ENCODE measurements at places on chromosomes 12 and 14.

DNA sequence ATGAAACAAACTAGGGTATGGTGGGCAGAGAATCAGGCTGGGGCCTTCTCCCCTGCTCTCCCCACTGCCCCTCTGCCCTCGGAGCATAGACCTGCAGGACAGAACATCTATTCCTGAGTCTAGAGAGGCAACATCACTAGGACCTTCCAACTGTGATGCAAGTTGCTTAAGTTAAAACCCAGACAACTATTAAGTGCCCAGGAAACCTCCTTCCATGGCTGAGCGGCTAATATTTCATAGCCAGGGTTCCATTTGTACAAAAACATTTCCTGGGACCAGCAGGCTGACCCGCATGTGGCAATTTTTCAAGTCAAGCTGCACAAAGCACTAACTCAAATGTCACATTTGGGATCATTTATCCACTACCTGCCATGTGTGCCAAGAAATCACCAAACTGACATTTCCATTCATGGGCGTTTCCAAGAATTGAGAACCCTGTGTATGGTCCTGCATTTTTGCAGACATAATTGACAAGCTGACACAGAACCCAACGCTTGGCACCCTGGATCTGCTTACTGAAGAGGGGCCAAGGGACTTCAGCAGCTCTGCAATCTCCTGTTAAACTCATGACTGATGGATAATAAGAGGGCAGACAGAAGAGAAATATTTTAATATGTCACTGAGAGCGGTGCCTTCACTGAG, 32.7 kb downstream of the NT5DC3 start:
- no peak for DNase-seq

- DNase-seq, result no peak
Measured at GRCh38 chr12:105329926-105330282, 587 bp upstream of the C12orf75 start.

DNA sequence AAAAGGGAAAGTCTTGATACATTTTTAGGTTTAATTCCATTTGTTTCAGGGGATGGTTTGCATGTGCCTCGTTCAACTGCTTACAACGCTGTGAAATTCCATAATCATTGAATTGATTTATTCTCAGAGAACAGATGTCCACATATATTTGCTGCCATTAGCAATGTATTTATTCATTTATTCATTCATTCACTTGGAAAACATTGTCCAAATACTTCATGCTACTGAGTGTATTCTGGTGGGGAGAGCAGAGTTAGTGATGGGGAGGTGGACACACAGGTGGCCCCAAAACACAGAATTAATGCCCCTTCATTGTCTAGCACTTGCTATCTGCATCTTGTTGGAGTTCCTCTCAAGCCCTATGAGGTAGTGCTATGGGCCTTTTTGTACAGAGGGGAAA, 141.2 kb upstream of the PARP11 start:
- no peak for DNase-seq

- DNase-seq, result no peak
Measured at GRCh38 chr14:55265197-55265596, 6.0 kb upstream of the FBXO34 start.

GRCh38 chr14:22997676-22998323, 12.1 kb downstream of the C14orf93 start:
- DNase-seq, result no peak

DNA sequence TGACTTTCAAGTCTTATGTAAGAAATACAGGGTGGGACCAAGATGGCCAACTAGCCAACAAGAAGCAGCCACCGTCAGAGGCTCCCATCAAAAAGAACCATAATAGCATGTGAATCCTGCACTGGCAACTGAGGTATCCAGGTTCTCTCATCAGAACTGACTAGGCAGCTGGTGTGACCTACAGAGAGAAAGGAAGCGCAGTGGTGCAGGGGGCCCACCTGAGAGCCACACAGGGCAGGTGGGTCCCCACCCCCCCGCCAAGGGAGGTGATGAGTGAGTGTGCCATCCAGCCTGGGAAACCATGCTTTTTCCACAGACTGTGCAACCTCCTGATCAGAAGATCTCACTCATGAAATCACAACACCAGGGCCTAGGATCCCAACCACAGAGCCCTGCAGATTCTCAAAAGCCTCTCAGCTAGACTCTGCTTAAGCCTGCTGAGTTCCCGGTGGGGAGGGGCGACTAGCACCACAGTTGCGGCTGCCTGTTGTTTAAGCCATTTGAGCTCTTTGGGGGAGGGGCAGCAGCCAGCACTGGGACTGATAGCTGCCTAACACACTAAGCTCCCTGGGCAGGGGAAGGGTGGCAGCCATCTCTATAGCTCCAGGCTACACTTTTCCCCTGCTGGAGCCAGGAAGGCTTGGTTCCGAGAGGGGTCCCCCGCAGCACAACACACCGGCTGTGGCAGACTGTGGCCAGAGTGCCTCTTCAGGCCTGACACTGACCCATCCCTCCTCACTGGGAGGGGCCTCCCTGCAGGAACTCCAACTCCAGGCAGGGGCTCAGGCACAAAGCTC, 75.3 kb downstream of the GARIN6 start:
- no peak for DNase-seq

DNA sequence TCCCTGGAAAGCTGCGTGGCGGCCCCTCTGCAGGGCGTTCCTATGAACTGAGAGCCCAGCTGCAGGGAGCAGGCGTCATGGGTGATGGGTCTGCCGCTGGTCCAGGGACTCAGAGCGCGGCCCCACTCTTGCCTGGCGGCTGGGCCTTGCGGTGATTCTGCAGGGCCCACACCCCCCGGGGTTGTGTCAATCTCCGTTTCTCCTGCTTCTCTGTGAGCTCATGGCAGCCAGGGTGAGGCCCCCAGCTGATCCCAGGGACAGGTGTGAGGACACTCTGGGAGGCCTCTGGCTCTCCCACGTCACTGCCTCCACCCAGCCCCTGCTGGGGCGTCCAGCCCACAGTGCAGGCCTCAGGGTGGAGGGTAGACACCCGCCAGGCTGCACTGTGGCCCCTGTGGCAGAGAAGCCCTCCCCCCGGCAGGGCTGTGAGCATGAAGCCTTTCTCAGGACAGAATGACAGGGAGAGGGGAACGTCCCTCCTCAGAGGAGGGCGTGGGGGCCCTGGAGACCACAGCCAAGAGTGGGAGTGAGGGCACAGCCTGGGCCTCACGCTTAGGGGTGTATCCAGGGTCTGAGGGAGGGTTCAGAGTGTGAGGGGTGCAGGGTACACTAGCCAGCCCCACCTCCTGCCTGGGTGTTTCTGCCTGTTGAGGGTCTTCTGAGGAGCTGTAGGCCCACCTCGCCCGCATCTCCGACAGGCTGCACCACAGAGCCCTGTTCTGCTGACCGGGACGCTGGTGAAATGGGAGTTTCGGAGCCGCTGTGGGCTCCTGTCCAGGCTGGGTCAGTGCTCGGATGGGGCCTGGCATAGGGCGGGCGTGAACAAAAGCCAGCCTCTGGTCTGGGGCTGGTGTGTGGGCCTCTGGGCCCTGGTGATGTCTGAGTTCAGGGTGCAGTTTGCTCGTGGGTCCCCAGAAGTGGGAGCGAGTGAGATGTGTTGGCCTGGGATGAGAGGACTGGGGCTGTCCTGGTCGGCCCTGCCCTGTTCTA, 26.7 kb upstream of the CRIP2 start:
- DNase-seq, result no peak

GRCh38 chr14:55111122-55111708, 17.8 kb upstream of the LGALS3 start:
- DNase-seq, result no peak

Measured in stimulated activated naive CD8-positive, alpha-beta T cell treated with anti-CD3 and anti-CD28 coated beads, Interleukin-15, Interleukin-2, amounts not matched to agents 100 U/mL and 50 U/mL, for 24 hours (primary cell).